Activated CD4-positive, alpha-beta T cell treated with anti-CD3 and anti-CD28 coated beads, Interleukin-2, Interleukin-6, amounts not matched to agents 100 ng/mL and 50 ng/mL, durations not matched to agents 16 hours and 8 hours (primary cell): ENCODE measurements at places on chromosomes 16 and 17.
A peak's percentile ranks its signal among the peaks of the same experiment; 100 is the strongest.

GRCh38 chr16:81649561-81650184, 129.4 kb upstream of the PLCG2 start:
- DNase-seq, result no peak

- no peak for DNase-seq
Measured at GRCh38 chr16:85728879-85729278, 22.0 kb downstream of the C16orf74 start.

- no peak for DNase-seq
Measured at GRCh38 chr17:28018439-28019070, 23.9 kb upstream of the NLK start.

GRCh38 chr17:17175917-17176316, 30.2 kb downstream of the PLD6 start:
- peak; percentile 26 for DNase-seq

GRCh38 chr17:15290605-15291004, 25.5 kb upstream of the PMP22 start:
- DNase-seq, result no peak

DNA sequence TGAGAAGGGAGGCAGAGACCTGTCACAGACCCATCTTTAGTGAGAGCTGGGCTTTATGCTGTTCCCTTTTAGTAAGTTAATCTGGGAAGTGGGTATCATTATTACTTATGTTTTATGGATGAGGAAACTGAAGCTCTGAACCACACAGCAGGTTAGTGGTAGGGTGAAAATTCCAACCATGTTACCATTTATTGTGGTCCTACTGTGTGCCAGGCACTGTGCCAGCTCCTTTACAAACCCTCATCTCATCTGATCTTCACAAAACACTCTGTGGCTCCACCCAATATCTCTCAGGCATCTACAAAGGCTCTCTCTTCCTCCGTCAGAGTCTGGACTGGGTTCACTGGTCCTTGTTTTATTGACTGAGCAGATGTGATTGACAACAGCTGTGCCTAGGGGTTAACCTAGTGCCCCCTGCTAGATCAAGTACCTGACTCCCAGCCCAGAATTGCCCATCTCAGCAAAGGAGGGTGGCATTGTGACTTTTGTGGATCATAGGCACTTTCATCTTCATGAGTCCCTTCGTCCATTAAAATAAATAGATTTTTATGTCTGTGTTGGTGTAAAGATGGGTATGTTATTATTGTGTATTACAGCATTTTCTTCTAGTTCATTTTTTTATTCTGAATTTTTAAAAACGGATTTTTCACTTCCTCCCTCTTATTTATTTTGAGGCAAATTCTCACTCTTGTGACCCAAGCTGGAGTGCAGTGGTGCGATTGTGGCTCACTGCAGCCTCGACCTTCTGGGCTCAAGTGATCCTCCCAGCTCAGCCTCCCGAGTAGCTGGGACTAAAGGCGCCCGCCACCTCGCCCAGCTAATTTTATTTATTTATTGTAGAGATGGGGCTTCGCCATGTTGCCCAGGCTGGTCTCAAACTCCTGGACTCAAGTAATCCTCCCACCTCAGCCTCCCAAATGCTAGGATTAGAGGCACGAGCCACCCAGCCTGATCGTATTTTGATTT, 3.1 kb downstream of the TGFB1I1 start:
- DNase-seq, result no peak

- DNase-seq, result no peak
Measured at GRCh38 chr17:81734405-81735263, 22.6 kb downstream of the SLC25A10 start.

DNA sequence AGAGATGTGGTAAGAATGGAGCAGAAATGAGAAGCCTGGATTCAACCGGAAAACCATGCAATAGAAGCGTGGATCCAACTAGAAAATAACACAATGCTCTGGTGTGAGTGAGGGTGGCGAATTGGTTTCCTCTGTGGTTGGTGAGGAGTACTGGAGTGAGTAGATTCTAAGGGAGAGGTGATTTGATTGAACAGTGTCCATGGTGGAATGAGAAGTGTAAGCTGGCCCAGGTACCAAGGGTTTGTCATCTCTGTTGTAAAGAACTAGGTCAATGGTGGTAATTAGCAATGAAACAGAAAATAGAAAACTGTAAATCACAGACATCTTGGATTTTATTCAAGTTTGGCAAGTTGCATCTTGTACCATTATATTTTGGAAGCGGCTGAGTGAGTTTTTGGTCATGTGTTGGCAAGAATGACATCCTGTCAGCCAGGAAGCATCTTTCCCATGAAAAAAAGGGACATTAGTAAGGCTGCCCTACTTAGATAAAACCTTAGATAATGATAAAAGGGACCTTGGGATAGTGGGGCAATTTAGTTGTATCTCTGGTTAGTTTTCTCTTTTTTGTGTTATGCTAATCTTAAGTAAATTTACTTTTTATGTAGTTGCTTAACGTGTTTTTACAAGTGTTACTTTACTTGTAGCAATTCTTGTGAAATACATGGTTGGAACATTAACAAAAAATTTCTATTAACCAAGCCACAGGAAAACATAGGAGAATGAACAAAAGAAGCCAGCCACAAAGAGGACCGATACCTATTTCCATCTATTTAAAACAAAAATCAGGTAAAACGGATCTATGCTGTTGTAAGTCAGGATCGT, 20.9 kb downstream of the HSD17B2 start:
- DNase-seq, result no peak

DNA sequence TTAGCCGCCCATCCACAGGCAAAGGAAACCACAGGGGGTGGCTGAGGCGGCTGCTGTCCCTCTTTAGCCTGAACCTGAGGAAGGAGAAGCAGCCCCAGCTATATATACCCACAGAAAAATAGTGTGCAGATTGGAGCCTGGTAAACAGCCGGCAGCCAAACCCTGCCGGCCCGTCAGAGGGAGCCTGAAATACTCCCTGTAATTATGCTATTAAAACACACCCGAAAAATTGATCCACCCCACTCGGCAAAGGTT, 6.8 kb downstream of the PIEZO1 start:
- no peak for DNase-seq

DNA sequence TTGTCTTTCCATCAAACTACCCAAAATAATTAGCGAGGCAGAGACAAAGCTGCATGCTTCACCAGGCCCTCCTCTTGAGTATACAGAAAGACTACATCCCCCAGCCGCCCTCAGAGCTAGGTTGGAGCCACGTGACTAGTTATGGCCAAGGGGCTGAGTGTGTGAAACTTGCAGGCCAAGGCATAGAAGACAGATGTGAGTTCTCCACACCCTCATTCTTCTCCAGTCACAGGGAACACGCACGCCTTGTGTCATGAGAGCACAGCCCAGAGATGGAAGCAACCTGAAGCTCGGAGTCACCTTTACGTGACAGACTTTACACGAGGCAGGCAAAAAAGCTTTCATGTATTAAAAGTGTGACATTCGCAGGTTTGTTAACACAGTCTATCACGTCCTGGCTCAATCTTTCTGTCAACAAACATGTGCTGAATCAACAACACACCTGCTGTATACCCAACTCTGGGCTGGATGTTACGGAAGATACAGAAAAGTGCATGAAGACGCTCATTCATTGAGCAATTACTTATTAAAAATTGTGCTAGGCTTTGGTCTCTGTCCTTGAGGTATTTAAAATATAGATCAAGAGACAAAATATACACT, 38.3 kb downstream of the STX8 start:
- no peak for DNase-seq

DNA sequence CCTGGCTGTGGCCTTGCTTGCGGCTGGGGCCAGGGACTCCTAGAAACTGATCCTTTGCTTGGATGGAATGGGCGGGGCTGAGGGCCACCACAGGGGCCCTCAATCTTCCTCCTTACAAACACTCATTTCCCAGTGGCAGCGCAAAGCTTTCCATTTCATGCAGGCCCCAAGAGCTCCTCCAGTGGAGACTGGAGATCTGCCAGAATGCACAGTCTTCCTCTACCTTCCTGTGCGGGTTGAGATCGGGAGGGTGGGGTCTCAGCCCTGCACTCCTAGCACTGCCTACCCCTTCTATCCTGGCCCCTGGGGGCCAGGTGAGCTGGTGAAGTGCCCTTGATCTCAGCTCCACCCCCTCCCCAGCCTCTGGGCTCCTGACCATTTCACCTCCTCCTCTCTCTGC, 1.7 kb downstream of the NRN1L start:
- no peak for DNase-seq

DNA sequence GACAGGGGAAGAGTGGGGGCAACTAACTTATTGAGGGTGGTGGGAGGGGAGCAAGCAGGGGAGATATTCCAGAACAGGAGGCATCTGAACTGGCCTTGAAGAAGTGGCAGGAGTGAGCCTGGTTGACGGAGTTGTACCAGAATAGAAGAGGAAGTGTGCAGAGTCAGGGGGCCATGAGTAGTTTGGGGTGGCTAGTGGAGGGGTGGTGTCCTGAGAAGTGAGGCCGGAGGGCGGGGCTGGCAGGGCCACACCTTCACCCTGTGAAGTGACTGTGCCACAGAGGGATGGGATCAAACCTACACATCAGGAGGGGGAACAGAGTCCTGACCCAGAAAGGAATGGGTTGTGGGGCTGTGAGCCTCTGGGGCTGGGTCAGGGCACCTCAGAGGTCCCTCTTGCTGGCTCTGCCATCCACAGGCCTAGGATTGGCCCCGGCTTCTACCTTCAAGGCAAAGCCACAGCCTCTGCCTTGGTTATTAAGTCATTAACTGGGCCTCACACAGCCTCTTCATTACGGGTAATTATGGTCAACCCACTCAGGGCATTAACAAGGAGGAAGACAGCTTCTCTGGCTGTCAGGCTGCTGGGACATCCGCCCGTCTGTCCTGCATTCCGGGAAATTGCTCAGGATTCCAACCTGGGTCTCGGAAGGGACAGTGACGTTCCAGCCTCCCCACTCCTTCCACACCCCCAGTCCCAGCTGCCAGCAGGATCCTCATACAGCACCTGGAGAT, 12.7 kb downstream of the SPNS2 start:
- no peak for DNase-seq

GRCh38 chr17:66555605-66556004, 253.2 kb downstream of the PRKCA start:
- DNase-seq, result no peak

DNA sequence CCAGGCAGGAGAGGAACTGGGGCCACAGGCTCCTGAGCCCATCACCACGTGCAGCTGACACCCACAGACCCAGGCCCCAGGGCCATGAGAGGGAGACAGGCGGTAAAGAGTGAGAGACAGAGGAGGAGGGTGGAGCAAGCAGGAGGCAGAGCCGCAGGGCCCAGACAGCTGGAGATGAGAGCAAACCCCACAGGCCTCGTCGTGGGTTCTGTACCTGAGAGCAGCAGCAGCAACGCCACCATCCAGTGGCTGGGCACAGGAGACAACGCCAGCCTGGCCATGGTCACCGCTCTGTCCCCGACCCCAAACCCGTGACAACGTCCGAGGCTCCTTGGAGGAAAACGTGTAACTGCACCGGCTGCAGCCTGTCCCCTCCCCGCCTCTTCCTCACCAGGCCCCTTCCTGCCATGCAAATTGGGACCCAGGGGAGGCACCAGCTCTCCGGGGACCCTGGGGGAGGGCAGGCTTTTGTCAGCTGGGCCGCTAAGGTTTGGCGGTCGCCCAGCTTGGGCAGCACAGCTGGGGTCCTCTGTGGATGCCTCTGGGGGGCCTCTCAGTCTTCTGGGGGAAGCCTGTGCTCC, at the start of gene CD79B:
Gene CD79B (minus strand): TSS at position 351 of the 581 bp plus-strand sequence. CDS start 70 bp downstream, at position 281.
- DNase-seq, result peak; percentile 48

DNA sequence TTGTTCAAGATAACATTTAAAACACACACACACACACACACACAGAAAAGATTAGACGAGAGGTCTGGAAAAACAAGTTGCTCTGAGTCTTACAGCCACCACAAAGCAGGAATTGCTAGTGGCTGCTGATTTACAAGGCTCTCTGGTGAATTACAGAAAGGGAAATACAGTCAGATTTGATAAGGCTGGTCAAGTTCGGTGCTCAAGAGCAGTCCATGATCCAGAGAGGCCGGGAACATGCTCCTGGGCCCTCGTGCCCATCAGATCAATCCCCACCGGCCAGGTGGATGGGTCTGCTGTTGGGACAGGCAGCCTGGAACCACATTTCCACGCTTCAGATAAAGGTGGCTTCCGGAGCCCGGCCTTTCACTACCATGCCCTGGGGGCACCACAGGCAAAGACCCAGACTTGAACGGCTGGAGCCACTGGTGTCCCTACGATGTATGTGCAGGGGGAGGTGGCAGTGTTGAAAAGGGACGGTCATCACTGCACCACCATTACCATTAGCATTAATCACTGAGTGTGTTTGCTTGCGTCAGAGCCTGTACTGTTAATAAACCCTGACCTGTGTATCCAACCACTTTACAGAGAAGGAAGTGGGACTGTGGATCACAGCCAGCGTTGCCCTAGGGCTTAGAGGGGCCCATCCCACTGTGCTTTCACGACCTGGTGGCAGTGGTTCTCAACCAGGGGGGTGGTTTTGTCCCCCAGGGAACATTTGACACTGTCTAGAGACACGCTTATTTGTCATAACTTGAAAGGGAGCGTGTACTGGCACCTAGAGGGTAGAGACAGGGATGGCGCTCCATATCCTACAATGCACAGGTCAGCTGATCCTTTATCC, 95.1 kb downstream of the XYLT1 start:
- no peak for DNase-seq

DNA sequence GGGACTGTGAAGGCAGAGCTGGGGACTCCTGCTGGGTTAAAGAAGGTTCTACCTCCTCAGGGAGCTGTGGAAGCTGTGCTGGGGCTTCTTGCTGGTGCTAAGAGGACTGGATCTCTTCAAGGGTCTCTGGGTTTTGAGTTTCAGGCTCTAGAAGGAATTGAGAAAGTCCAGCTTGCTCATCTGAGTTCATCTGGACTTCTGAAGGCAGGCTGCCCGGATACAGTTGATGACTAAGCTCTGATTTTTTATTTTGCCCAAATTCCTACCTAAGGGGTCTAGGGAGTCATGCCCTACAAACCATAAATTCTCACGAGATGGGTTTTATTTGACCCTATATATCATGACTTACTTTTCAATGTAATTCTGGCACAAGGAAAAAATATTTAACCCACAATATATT, 46.8 kb upstream of the TMEM97 start:
- DNase-seq, result no peak

- peak; percentile 29 for DNase-seq
Measured at GRCh38 chr17:35160354-35161201, 13.0 kb downstream of the UNC45B start.

DNA sequence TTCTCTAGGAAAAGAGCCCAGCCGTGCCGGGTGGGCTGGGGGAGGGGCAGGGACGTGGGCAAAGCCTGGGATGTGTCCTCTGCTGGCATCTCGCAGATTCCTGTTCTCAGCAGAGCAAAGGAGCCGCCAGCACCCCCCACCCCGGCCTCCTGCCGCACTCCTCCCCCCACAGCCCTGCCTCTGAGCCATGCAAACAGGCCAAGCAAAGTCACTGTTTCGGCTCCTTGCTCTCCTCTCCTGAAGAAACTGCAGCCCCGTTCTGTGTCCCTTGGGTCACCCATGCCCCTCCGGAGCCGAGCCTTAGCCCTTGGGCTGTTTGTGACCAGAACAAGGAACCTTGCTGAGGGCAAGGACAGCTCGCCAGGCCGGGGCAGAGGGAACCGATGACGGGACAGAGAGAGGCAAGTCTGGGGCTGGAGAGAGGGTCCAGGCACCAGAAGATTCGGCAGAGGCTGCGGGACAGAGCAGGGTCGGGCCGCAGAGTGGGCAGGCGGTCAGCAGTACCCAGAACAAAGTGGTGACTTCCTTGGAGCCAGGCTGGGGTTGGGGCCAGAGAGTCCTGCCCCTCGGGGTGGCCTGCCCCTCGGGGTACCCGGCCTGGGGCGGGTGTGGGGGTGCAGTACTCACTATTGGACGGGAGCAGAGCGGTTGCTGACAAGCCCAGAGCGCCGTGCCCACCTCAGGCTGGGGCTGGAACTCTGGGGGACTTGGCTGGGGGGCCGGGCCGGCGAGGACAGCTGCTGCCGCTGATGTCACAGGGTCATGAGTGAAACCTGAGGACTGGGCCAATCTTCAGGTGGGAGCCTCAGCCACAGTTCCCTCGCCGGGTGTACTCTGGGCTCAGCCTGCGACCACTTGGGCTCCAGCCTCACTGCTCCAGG, 9.2 kb upstream of the PRR29 start:
- no peak for DNase-seq
